ENCODE measurements at places on chromosomes 3 and 15.

GRCh38 chr15:75606026-75606425, 19.5 kb downstream of the SNUPN start:
- DNase-seq: no peak

- no peak for DNase-seq
Observed at GRCh38 chr3:59404851-59405250, 355.0 kb upstream of the CFAP20DC start.

DNA sequence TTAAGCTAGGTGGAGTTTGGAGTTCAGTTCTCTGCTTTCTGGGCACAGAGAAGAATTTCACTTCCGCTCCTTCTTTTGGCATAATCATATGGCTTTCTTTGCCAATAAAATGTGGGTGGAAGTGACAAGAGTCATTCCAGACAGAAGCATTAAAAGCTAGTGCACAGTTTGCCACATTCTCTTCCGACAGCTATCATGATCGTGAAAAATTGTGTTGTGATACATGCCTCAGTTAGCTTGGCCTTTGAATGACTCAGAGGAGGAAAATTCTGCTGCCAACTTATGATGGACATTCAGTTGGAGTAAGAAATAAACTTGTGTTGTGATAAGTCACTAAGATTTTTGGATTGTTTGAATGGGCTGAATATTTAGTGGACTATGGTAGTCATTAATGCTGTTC, 291.7 kb upstream of the SATB1 start:
- no peak for DNase-seq

DNA sequence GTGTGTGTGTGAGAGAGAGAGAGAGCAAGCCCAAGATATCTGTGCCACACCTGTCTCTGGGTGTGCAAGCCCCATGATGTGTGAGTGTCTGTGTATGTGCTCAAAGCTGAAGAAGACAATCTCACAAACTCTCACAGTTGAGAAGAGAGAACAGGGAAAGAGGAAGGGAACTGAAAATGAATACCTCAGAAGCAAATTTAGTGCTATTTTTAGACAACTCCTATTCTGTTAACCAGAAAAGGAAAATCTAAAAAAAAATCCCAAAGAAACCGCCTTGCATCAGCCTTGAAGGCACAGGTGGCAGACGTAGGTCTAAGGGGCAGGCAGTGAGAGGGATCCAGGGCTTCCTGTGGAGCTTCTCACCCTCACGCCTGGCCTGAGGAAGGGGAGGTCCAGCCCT, 47.8 kb downstream of the ATP2B2 start:
- DNase-seq: no peak

- no peak for DNase-seq
Observed at GRCh38 chr3:156108616-156109015, 11.8 kb upstream of the KCNAB1 start.

DNA sequence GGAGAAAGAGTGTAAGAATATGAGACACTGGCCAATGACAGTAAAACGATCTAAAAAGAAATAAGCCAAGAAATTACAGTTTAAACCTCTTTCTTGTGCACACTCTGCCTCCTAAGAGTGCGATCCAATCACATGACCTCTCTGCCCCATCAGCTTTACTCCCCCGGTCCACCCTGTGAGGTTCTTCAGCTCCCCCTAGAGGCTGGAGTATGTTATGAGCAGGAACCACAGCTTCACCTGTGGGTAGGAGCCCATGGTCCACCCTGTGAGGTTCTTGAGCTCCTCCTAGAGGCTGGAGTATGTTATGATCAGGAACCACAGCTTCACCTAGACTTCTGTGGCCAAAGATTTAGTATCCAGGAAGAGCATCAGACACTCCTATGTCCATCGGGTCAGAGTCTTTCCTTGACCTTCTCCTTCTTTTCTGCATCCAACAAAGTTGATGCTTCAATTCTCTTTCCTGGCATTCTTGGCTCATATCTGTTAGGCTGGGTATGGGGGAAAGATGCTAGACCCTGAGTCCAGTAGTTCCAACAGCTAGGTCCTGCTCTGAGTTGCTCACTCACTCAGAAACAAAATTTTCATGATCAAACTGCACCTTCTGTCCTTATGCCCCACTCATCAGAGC, 164.0 kb downstream of the MINAR1 start:
- DNase-seq: peak; percentile 79

GRCh38 chr3:19641408-19641807, 292.6 kb downstream of the EFHB start:
- DNase-seq: no peak

GRCh38 chr3:38039899-38040261, 872 bp downstream of the DLEC1 start:
- no peak for DNase-seq
